ENCODE measurements at places on chromosomes 1 and 21.

DNA sequence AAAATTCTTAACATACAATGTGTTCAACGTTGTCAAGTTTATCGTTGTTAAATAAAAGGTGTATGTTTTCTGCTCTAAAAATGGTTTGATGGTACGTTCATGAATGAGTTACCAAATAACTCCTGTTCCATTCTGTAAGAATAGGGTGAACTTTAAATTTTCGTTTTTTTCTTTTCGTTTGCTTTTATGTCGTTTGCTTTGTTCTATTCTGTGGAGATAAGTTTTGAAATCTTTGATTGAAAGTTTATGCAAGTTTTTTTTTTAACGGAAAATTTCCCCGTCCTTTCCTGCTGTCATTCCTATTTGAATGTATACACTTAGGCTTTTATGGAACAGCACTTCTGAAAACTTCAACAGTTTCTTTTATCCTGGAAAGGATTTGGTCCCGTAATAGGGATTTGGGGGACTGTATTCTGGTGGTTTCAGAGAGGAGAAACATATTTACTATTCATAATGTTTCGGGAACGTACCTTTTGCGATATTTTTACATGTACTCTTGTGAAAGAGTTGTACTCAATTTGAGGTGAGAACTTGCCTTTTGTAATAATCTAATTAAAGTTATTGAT is 1.7 kb downstream of the DR1 start:
- no peak for DNase-seq

DNA sequence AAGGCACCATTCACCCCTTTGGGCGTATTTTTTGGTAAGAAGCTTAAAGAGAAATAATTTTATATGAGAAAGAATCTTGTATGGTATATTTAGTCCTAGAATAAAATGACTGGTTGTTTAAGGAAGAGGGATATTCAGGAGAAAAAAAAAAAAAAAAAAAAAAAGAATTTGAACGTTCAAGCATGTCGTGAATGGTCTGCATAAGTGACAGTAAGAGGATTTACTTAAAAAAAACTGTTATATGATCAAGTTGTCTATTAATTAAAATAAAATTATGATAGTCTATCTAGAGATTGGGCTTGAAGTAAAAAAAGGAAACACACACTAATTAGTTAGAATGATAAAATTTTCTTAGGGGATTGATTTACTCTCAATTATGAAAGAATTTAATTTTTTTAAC is 11.7 kb upstream of the OR14I1 start:
- DNase-seq, result no peak

- no peak for DNase-seq
These were observed 32.3 kb upstream of the LBR start for GRCh38 chr1:225460021-225460736.

DNA sequence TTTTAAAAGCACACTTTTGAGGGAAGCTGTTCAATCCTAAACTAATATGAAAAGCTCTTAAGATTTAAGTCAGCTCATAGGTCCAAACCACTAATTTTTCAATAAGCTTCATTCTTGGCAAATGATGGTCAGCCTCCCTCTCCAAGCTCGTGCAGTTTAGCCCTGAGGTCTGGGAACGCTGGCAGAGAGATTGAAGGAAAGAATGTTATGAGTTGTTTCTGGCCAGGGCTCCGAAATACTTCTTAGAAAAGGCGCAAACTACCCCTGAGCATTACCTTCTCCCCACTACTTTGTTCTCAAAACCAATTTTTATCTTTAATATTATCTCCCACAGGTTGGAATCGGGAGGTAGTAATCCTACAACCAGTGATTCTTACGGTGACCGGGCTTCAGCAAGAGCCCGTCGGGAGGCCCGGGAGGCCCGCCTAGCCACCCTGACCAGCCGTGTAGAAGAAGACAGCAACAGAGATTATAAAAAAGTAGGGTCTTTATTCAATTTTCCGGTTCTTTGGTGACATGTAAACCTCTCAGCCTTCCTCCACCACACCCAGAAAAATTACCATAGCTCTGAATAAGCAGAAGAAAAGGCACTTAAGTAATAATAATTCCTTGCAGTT is 147.7 kb downstream of the SYT2 start:
- DNase-seq, result no peak

DNA sequence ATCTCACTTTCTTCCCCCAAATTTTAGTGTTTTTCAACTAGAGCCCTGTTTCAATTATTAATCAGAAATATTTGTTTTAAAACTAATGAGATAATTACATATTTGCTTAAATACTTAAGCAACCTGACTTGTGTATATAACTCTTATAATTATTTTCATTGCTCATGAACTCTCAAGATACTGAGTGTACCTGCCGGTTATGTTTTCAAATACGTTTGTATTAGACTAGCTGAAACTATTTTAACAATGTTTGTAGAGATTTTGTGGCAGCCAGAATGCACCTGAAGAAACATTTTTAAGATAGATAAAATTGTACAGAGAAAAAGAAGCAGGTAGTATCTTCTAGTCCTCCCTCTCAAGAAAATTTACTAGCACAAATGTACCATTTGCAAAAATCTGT is 140.6 kb upstream of the CXADR start:
- DNase-seq, result no peak

DNA sequence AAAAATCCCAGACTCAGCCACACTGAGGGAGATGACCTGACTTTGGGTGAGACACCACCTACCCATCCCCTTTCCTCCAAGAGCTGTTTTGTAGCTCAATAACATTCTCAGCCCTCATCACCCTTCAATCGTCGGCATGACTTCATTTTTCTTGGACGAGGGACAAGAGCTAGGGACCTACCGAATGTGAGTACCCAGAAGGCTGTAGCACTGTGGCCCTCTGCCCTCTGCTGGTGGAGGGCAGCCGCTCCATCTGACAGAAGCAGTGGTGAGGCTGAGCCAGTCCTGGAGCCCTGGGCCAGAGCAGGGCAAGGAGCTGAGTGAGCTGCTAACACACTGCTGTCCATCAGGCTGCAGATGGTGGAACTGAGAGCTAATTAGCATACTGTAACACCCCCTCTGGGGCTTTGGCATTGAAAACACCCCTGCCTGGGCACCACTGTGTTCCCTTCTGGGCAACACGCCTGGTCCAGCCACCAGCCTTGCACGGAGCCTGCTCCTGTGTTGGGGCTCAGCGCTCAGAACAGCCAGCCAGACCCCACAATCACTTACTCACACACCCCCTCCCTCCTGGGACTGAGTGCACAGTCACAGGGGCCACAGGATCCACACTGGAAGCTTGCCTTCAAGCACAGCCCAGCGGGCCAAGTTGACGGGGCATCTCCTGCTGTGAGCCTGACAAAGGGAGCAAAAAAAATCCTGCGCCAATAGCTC is 18.3 kb upstream of the ALPL start:
- peak; percentile 16 for DNase-seq

- DNase-seq, result no peak
These were observed 55.7 kb downstream of the PRKCZ start for GRCh38 chr1:2105781-2106524.

DNA sequence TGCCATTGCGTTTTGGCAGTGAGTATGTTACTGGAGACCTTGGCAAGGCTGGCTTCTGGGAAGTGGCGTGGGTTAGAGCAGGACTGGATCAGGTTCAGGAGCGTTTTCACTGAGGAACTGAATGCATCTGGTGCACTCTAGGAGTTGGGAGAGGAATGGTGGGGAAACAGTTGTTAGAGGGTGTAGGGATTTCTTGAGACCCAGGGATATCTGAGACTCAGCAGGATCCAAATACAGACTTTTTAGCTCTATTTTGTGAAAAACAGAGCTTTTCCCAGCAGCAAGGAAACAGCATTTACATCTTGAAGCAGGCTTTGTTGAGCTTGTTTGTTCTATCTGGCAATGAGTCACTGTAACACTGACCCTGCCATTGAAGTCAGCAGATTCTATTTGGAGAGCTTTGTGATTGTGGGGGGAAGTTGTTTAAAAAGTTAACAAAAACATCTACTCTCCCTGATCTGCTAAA is 56.9 kb upstream of the NRIP1 start:
- DNase-seq, result peak; percentile 21

- no peak for DNase-seq
These were observed 19.1 kb downstream of the SLC25A33 start for GRCh38 chr1:9558271-9558945.

- no peak for DNase-seq
These were observed 36.9 kb upstream of the C1orf105 start for GRCh38 chr1:172383536-172383935.

DNA sequence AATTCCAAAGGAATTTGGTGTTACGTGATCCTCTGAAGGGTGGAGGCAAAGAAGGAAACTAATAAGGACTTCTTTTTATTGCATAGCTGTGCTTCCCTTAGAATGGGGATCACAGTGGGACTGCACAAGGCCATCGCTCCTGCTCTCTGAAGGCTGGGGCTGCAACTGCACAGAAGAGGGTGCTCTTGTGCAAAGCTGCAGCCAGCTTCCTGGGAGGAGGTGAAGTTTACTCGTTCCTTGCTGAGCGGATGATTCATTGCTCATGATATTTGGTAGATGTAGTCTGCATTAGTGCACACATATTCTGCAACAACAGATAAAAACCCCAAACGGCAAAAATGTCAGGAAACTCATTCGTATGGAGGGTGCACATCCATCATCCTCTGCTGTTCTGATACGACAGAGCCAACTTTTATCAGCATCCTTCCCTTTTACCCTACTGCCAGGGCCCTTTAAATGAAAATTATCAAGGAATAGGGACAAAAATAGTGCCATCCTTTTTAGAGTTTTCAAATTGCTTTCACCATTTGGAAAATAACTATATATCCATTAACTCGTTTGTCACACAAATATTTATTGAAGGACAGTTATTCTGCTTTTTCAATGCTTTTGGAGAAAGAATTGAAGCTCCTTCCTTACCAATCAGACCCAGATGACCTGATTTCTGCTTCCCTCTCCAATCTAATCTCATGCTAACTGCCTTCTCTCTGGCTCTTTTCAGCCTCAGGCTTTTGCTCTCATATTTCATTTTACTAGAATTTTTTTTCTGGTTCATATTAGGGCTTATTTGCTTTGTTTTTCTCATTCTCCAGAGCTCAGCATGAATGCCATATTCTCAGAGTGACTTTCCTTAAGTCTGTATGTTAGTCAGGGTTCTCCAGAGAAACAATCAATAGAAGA is 263.6 kb downstream of the DUSP10 start:
- peak; percentile 54 for DNase-seq

- DNase-seq, result no peak
These were observed 90.5 kb downstream of the CD247 start for GRCh38 chr1:167427848-167428247.

GRCh38 chr1:85473390-85473789 is 8.4 kb upstream of the DDAH1 start:
- no peak for DNase-seq

Data from globus pallidus (tissue), 1 donor.